ENCODE measurements at places on chromosomes 2 and 18. TPM values are rescaled to one million over a fixed set of nuclear protein-coding genes. Genes with fewer than 3 reads are reported as not detected.

Gene MALL
- polyA plus RNA-seq: 147 TPM

- no peaks in the 10 kb centered on the region for H3K27me3 ChIP-seq
- H3K4me3 ChIP-seq: no peak overlapping the region
- no peak for DNase-seq
- H3K27ac ChIP-seq: no peak overlapping the region
These were observed 234.3 kb upstream of the CYRIA start for GRCh38 chr2:16899958-16900357.

DNA sequence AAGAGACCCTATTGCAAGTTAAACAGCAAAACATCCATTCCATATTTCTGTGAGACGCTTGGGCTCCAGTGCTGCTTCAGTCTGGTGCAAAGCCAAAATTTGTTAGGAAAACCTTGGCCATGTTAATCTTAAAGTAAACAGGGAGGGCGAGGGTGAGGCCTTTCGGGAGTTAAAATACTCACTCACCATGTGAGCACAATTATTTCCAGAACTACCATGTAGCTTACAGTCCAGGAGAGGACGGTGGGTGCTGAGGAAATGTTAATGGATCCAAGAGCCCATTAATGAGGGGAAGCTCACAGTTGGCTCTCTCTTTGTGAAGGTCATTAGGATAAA is 286.4 kb downstream of the SLC8A1 start:
- peaks cover 2% of the 10 kb centered on the region for H3K36me3 ChIP-seq
- H3K27me3 ChIP-seq: no peaks in the 10 kb centered on the region
- H3K4me3 ChIP-seq: no peak overlapping the region
- H3K4me1 ChIP-seq: peaks cover 12% of the 10 kb centered on the region

DNA sequence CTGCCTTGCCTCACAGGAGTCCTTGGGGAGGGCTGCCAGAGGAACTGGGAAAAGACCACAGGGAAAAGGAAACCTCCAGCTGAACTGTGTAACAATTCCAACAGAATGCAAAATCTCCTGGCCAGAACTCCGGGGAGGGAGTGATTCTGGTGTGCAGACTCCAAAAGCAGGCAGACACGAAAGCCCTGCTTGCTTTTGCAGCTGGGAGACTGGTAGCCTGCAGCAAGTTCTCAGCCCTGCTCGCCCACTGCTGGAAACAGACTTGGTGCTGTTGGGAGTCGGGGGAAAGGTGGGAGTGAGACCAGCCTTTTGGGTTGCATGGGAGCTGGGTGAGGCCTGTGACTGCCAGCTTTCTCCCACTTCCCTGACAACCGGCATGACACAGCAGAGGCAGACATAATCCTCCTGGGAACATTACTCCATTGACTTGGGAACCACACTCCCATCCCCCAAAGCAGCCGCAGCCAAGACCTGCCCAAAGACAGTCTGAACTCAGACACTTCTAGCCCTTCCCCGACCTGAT is 26.0 kb upstream of the NMI start:
- no peaks in the 10 kb centered on the region for H3K27me3 ChIP-seq
- DNase-seq: no peak
- no peak overlapping the region for H3K27ac ChIP-seq
- H3K4me3 ChIP-seq: no peak overlapping the region
- no peaks in the 10 kb centered on the region for H3K4me1 ChIP-seq

DNA sequence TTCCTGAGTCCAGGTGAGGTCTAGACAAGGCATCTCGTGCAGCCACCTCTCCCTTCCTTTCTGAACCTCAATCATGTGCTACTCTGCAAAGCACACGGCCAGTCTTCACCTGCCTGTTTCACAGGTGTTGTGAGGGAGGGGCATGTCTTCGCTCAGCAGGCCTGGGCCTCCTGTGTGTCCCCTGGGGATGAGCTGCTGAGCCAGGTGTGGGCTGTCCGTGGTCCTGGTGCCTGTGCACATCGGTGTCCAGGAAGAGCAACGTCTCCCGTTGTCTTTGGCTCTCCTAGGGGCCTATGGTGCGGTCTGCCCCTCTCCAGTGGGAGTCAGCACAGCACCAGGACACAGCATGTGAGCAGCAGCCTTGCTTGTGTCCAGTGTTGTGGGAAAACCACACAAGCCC is 16.7 kb downstream of the ARHGEF4 start:
- H3K4me3 ChIP-seq: no peak overlapping the region
- no peak for DNase-seq
- no peak overlapping the region for H3K27ac ChIP-seq
- no peaks in the 10 kb centered on the region for H3K27me3 ChIP-seq

Gene UGT1A6
- 0.06 TPM for polyA plus RNA-seq

- no peak for DNase-seq
- H3K27ac ChIP-seq: no peak overlapping the region
- H3K4me3 ChIP-seq: no peak overlapping the region
- peaks cover 36% of the 10 kb centered on the region for H3K36me3 ChIP-seq
- no peaks in the 10 kb centered on the region for H3K27me3 ChIP-seq
These were observed 79.5 kb downstream of the ARMC9 start for GRCh38 chr2:231277962-231278361.

Gene SAG
- polyA plus RNA-seq: 0.36 TPM

GRCh38 chr18:35707674-35708073 is 126.1 kb downstream of the GALNT1 start:
- no peak for DNase-seq
- no peak overlapping the region for H3K27ac ChIP-seq
- H3K4me1 ChIP-seq: no peaks in the 10 kb centered on the region
- H3K4me3 ChIP-seq: no peak overlapping the region
- H3K27me3 ChIP-seq: no peaks in the 10 kb centered on the region

All from large intestine (tissue), 12 donors.